Dorsolateral prefrontal cortex (tissue), 122 donors: ENCODE measurements at places on chromosomes 3 and 15.

DNA sequence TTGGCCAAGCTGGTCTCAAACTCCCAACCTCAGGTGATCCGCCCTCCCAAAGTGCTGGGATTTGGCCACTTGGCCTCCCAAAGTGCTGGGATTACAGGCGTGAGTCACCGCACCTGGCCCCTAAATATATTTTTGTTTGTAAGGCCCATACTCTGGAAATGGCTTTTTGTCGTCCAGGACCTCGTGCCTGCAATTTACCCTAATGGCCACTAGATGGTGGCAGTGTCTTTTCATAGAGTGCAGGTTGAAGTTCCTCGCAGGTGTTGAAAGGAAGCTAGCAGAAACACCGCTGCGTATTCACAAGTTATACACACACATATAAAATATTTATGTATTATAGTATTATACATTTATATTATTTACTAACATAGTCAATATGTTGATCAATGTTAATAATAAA, 97.2 kb downstream of the LRTM1 start:
- DNase-seq, result no peak

DNA sequence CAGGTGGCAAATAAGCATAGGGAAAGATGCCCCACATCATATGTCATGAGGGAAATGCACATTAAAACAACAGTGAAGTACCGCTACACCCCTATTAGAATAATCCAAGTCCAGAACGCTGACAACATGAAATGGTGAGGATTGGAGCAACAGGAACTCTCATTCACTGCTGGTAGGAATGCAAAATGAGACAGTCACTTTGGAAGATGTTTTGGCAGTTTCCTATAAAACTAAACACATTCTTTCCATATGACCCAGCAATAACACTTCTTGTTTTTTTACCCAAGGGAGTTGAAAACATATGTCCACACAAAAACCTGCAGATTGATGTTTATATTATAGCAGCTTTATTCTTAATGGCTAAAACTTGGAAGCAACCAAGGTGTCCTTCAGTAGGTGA, 116.4 kb upstream of the TOPAZ1 start:
- no peak for DNase-seq

- no peak for DNase-seq
Measured at GRCh38 chr3:194194757-194195085, 58.8 kb downstream of the HES1 start.

DNA sequence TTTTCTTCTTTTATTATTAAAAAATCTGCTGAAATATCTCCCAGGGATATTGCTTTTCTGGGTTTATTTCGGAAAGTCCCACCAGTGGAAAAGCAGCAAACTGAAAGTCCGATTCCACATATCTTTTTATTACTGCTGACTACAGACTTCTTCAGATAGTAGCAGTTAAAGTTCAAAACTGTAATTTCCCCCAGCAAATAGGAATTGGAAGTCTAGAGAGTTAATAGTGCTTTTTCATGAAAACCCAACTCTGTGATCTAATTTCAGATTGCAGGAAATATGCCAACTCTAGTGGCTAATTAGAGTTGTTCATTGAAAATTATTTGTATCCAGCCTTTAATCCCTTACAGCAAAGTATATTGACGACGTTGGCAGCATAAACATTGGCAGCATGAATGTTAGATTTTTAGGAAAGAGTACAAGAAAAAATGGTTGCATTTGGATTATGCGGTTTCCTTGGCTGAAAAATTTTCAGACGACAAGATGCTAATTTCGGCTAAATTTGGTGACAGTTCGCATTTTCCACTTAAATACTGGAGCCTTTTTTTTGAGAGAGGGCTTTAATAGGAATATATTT, 472.9 kb upstream of the CBLB start:
- no peak for DNase-seq

- peak; percentile 9 for DNase-seq
Measured at GRCh38 chr3:127693336-127693843, 20.6 kb downstream of the ABTB1 start.

- DNase-seq, result no peak
Measured at GRCh38 chr15:77804210-77804609, 171.5 kb upstream of the LINGO1 start.
